Chondrocyte (in vitro differentiated cells): ENCODE measurements at places on chromosomes 7 and 10. TPM values are rescaled to one million over a fixed set of nuclear protein-coding genes. Genes with fewer than 3 reads are reported as not detected.

GRCh38 chr10:113562704-113563103 lies 9.9 kb downstream of the HABP2 start:
- H3K27ac ChIP-seq: no peak overlapping the region
- peaks cover 6% of the 10 kb centered on the region for H3K4me1 ChIP-seq
- no peak for DNase-seq

DNA sequence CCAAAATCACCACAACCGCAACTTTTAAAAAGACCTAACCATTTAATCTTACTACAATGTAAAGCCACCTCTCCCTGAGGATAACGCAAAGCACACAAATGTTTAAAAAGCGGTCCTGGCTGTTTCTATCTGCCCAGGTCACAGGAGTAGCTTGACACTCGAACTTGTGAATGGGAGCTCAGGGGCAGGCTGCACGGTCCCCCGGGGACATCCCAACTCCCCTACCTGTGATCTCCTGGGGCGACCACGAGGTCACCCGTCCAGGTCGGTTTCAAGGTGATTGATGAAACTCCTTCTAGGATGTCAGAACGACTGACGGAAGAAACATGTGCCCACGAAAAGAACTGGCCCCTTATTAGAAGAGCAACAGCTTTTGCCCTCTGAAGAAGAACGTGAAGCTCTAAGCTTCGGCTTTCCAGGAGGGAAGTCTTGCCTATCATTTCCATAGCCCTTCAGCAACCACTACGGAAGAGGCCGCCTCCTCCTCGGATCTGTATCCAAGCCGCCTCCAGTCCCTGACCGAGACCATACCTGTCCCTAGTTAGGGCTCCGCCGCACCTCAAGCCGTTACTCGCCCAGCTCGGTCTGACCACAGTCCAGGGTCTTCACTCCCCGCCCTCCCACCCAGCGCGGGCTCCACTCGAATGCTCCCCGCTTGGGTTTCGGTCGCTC lies 459 bp downstream of the CYCS start:
- peaks cover 27% of the 10 kb centered on the region for H3K4me1 ChIP-seq
- peak overlapping the region; percentile 99 for H3K4me3 ChIP-seq
- H3K27me3 ChIP-seq: no peaks in the 10 kb centered on the region
- peak overlapping the region; percentile 99 for H3K27ac ChIP-seq
- no peak for DNase-seq

Gene SP8
- not detected in 3 replicates for total RNA-seq

DNA sequence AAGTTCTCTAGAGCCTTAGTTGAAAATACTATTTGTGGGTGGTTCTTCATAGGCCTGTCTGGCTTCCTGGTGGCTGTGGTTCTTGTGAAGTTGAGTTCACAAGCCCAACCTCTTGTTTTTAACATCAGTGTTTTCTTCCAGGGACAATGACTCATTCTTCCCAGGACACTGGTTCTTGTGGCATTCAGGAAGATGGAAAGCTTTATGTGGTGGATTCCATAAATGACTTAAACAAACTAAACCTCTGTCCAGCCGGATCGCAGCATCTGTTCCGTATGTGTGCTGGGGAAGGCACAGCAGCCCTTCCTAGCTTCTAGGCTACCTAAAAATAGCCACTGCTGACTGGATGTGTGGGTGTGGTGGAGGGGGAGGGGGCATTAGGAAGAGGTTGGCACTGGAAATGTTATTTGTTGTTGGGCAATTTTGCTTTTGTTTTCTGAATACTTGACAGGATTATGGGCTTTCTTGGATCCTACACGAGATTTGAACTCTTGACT lies 3.9 kb downstream of the LSMEM1 start:
- DNase-seq: no peak
- H3K27me3 ChIP-seq: no peaks in the 10 kb centered on the region
- peak overlapping the region; percentile 82 for H3K27ac ChIP-seq
- H3K36me3 ChIP-seq: peaks cover 13% of the 10 kb centered on the region

GRCh38 chr7:93165447-93165846 lies 17.3 kb upstream of the SAMD9L start:
- no peak overlapping the region for H3K27ac ChIP-seq
- H3K27me3 ChIP-seq: peaks cover 36% of the 10 kb centered on the region
- no peaks in the 10 kb centered on the region for H3K4me1 ChIP-seq
- DNase-seq: no peak
- peaks cover 10% of the 10 kb centered on the region for H3K36me3 ChIP-seq
- no peak overlapping the region for H3K4me3 ChIP-seq
